Stimulated activated CD8-positive, alpha-beta memory T cell treated with anti-CD3 and anti-CD28 coated beads, Interleukin-7, amount 100 ng/mL, for 4 hours (primary cell): ENCODE measurements at places on chromosomes 3 and 15.

GRCh38 chr15:58748852-58749531, 515 bp downstream of the ADAM10 start:
- no peak for DNase-seq

DNA sequence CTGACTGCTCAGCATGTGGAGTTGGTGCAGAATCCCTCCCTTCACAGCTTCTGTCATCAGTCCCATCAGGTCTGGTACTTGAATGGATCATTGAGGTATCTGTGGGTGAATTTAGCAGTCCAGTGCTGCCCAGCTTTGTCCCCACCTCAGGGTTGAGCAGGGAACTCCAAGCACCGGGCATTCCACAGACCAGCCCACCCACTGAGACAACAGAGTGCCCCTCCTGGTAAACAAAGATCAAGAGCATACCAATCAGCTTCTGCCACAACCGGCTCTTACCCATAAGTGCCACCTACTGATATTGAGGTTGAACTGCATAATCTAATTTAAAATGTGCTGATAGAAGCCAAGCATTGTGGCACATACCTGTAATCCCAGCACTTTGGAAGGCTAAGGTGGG, 57.1 kb upstream of the FXR1 start:
- no peak for DNase-seq

GRCh38 chr15:100781961-100782530, 97.6 kb upstream of the ALDH1A3 start:
- DNase-seq: no peak

GRCh38 chr15:89307046-89307587, 27.5 kb downstream of the POLG start:
- DNase-seq: no peak

DNA sequence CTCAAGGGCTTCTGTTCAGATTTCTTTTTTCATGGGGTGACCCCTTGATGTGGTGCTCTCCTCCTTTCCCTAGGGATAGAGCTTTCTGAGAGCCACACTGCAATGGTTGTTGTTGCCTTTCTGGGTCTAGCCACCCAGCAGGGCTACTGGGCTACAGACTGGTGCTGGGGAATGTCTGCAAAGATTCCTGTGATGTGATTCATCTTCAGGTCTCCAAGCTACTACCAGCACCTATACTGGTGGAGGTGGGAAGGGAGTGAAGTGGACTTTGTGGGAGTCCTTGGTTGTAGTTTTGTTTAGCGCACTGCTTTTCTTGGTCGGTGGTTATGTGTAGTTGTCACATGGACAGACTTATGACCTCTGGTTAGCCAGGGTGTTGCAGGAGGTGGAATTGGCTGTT, 392.3 kb upstream of the CNTN6 start:
- DNase-seq: no peak

GRCh38 chr15:32908872-32909271, 191.1 kb downstream of the GREM1 start:
- DNase-seq: no peak

- DNase-seq: no peak
These were observed 29.7 kb downstream of the TMEM45A start for GRCh38 chr3:100522125-100522524.

- DNase-seq: no peak
These were observed 145.5 kb downstream of the ATP10A start for GRCh38 chr15:25717457-25718168.

DNA sequence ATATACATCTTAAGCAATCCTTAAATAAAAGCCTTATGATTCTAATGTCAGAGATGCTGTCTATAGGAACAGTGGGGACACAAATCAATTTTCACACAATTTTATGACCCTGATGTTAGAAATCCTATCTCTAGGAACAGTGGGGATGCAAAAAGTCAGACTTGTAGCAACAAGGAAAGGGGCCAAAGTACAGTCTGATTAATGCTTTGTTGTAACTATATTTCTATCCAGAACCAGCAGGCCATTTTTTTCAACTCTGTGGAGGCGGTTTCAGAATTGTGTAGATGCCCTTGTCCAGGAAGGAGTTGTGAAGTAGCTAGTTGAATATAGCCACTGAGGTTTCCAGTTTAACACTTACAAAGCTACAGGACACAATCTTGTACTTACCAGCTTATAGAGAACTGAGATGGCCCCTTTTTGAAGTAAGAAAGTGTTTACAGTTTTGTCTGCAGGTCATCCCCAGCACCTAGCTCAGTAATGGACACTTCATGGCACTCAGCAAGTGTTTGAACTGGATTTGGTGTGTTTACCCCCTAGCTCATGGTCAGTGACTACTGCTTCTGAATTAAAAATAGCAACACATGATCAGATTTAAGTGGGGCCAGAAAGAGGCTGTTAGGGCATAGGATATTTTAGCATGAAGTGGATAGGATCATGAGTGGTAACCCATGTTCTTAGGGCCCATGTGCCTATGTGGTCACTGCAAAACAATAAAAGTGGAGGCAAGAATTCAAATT, 54.3 kb downstream of the RAB7A start:
- DNase-seq: no peak

DNA sequence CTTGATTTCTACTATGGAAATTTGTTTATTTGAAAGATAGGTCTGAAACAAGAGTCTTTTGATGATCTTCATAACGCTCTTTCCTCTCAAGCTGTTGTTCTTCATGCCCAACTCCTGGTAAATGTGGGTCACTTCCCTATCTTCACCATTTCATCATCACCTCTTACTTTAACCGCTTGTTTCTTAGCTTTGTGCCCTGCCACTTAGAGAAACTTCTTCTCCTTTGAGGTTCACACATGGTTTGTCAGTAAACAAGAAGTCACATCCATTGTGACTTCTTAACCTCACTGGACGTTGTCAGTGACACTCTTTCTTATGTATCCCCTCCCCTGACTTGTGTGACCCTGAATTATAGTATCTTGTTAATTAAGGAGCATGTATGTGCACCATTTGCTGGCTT, 16.9 kb upstream of the P2RY13 start:
- DNase-seq: no peak

GRCh38 chr3:120203016-120203415, 82.0 kb downstream of the GPR156 start:
- DNase-seq: no peak

GRCh38 chr15:91862891-91863504, 9.5 kb downstream of the SLCO3A1 start:
- no peak for DNase-seq

DNA sequence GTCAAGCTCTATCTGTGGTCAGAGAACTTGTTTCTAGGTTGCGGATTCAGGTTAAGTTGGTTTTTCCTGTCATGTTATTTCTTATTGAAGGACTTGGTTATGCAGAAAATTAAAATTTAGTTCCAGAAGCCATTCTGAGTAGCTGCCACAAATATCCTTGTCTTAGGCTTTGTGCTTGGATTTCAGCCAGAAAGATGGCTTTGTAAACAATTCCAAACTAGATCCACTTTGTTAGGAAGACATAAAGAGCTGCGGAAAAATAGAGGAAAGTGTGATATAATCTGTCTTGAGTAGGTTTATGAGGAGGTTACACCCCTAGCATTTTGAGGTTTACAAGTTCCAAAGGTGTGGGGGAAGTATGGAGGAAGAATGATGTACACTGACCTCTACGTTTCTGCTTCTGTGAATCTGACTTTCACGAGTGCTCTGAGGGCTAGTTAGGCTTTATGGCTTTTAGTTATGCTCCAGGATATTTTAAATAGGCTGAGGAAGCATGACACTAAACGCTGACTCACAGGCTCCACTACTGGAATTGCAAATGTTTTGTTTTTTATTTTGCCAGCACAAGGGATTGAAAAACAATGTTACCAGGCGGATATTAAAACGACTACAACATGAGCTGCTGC, 46.3 kb upstream of the UTS2B start:
- no peak for DNase-seq

DNA sequence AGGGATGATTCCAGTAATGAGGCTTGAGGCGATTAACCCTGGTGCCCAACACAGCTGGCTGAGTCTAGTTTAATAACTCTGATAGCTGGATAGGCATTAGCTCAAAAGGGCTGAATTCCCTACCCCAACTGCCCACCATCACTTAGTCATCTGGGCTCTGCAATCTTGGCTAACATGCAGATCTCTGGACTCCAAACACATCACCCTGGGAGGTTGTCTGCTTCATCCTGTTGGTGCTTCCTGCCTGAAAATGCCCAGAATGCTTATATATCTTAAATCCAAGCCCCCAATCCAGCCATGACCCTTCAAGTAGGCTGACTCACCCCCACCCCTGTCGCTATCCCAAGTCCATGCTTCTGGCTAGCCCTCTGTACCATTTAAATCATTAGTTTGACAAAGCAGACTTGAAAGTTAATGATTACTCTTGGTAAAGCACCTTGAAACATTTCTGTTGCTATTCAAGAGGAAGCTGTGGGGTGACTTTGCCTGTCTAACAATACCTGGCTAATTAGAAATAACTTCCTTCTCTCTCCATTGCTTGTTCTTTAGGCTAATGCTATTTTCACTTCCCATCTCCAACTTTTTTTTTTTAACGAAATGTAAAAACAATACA, 107.0 kb upstream of the RORA start:
- no peak for DNase-seq

DNA sequence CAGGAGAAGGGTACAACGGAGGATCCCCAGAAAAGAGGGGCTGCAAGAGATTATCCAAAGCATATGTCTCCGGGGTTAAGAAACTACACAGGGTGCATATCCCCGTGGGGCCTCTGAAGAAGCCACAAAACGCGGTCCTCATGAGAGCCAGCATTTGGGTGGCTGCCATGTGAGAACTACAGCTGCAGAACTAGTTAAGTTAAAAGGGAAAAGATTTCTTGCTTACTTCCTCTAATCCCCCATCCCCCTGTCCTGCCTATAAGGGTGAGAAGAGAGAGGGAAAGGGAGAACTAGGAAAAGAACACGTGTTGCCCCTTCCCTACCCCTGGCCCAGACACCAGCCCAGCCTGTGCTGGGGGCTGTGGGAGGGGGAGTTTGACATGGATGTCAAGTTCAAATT, 70.4 kb upstream of the PCSK6 start:
- no peak for DNase-seq
